ENCODE measurements at places on chromosomes 2 and 18.

GRCh38 chr18:12597760-12598159 lies 60.1 kb downstream of the SPIRE1 start:
- DNase-seq: no peak

GRCh38 chr2:223545830-223546229 lies 56.3 kb downstream of the SCG2 start:
- DNase-seq: no peak

- DNase-seq: peak; percentile 30
These were observed 499.9 kb upstream of the SPHKAP start for GRCh38 chr2:228681426-228681825.

- DNase-seq: no peak
These were observed 755 bp upstream of the ATP9B start for GRCh38 chr18:79068341-79068936.

DNA sequence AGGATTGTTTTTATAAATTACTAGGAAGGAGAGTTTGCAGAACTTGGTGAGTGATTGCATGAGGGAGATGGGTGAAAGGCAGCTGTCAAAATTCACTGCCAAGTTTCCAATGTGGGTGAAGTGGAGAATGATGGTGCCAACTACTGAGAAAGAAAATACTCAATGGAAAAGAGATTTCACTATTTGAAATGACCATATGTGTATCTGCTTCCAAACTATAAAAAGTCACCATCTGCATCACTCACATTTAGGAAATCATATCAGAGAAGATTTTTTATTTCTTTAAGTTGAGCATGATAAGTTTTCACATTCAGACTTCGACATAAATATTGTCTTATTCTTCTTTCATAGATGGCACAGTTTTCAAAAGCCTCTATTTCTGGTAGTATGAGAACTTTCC lies 570.0 kb upstream of the DSEL start:
- no peak for DNase-seq

GRCh38 chr2:119369845-119370244 lies 3.1 kb downstream of the DBI start:
- no peak for DNase-seq

GRCh38 chr2:179460181-179460929 lies 195.7 kb upstream of the SESTD1 start:
- DNase-seq: no peak

DNA sequence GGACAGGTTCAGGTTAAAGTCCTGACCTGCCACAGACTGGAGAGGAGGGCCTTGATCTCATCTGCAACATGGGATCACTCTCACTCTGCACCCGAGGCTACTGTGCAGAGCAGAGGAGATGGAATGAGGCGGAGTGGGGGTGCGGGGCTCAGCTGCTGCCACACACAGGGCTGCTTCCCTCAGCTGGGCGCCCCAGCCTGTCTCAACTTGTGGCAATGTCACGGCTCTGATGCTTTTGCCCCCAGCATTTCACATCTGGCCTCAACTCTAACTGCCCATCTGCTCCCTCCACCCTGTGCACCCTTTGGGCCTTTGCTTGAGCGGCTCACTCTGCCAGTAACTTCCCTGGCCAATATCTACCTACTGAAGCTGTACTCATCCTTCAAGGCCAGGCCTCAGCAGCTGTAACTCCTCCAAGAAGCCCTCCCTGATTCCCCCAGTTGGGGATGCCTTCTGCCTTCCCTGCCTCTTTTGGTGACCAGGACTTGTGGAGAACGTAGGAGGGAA lies 70.3 kb downstream of the POLR1A start:
- DNase-seq: no peak

GRCh38 chr2:120748310-120748709 lies 12.6 kb downstream of the GLI2 start:
- DNase-seq: no peak

GRCh38 chr2:128442053-128442751 lies 123.5 kb upstream of the HS6ST1 start:
- no peak for DNase-seq

GRCh38 chr2:219362524-219363164 lies 25.1 kb downstream of the DNPEP start:
- peak; percentile 16 for DNase-seq

DNA sequence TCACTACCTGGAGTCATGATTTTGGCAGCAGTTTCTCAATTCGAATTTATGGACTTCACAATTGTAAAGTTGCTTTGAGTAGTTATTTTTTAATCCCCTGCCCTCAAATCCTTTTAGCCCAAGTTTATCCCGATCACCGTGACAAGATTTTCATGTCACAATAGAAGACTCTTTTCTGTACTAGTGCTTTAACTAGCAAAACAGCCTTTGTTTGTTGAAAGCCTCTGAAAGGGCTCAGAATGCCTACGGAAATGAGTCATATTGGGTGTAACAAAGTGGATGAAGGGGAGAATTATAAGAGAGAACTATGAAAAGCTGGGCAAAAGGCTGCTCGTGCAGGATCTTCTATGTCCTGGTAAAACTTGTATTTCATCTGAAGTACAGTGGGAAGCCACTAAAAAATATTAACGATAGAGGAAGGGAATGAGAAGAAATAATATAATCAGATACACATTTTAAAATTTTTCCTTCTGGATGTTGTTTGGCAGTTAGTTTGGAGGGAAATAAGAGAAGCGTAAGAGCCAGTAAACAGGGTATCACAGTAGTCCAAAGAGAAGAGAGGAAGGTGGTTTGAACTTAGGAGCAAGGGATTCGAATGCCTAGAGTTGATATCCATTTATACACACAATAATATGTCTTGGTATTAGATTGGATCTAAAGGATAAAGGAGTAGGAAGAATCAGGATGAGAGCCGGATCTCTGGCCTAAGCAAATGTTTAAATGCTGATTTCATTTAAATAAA lies 114.9 kb downstream of the GALNT13 start:
- no peak for DNase-seq

GRCh38 chr2:236088368-236089057 lies 79.7 kb downstream of the GBX2 start:
- no peak for DNase-seq

GRCh38 chr2:177419274-177419673 lies 26.7 kb downstream of the AGPS start:
- DNase-seq: peak; percentile 19

- no peak for DNase-seq
These were observed 123.4 kb upstream of the CDH20 start for GRCh38 chr18:61209801-61210200.

DNA sequence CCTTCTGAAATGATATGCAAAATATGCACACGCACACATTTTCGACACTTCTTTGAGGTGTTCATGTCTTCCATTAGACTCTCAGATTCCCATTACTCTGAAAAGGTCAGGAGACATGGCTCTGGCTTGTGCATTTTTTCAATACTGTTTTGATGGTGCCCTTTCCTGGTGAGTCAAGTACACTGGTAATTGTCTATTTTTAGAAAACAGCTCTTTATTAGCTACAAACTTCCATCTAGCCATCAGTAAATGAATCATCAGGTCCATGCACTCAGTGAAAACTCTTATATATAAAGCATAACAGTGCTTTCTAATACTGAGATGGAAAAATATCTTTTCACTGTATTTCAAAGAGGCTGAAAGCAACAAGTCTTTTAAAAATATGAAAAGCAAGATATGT lies 194.9 kb downstream of the GALNT1 start:
- DNase-seq: no peak

DNA sequence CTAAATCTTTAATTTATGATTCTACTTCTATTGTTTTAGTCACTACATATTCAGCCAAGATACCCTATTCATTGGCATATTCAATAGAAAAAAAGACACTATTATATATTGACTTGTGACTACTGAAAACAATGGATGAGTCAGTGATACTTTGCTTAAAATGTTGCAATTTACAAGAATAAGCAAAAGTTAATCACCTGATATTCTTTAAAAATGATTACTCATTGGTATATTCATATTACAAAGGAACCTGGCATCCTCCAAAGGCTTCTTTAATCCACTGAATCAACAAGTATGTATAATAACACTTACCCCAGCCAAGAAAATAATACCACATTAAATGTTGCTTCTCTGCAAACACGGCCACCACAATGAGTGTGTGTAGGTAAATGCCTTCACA lies 87.8 kb downstream of the CALCRL start:
- DNase-seq: no peak

- peak; percentile 48 for DNase-seq
These were observed 1.2 kb upstream of the OTX1 start for GRCh38 chr2:63049211-63049969.
